Stimulated activated CD4-positive, alpha-beta T cell treated with anti-CD3 and anti-CD28 coated beads, Interleukin-12 subunit alpha, Interleukin-12 subunit beta, amount 100 ng/mL, for 48 hours (primary cell): ENCODE measurements at places on chromosomes 5 and 9.

DNA sequence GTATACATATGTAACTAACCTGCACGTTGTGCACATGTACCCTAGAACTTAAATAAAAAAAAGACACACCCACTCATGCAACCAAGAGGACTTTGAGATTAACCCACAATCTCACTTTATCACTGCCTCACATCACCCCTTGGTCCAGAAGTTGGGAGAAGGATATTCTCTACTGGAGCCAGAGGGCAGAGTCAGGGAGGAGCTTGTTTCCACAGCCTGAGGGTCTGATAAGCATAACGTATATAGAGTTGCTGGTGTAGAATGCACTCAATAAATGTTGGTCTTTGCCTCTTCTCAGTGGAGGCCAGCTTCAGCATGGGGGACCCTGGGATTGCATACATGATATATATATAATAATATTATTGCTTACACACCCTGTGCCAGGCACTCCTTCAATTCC is 10.1 kb downstream of the KCNV2 start:
- DNase-seq, result no peak

DNA sequence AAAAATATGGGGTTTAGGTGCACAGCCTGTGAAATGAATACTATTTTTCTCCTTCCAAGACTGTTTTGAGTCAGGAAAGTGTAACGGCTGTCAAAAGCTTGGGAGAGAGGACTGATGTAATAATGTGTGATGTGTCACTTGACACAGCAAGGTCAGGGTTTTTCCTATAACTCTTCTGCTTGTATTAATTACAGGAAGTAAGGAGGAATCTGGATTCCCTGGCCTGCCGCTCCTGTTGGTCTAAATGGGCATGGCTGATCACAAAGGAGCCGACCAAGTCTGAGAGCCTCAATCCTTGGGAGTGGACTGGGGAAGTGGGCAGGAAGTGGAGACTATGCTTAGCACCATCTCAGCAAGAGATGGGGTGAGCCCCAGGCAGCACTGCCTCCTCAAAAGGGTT is 16.7 kb upstream of the SLC28A3 start:
- no peak for DNase-seq

- DNase-seq, result no peak
These were observed 89.2 kb upstream of the IL33 start for GRCh38 chr9:6126377-6126776.

- DNase-seq, result no peak
These were observed 14.8 kb downstream of the REEP5 start for GRCh38 chr5:112907166-112907631.

GRCh38 chr5:17412760-17413671 is 85.0 kb upstream of the TAF11L2 start:
- no peak for DNase-seq

- DNase-seq, result no peak
These were observed 117.9 kb upstream of the CKMT2 start for GRCh38 chr5:81115261-81115660.

GRCh38 chr5:1348986-1349245 is 4.0 kb upstream of the CLPTM1L start:
- no peak for DNase-seq

DNA sequence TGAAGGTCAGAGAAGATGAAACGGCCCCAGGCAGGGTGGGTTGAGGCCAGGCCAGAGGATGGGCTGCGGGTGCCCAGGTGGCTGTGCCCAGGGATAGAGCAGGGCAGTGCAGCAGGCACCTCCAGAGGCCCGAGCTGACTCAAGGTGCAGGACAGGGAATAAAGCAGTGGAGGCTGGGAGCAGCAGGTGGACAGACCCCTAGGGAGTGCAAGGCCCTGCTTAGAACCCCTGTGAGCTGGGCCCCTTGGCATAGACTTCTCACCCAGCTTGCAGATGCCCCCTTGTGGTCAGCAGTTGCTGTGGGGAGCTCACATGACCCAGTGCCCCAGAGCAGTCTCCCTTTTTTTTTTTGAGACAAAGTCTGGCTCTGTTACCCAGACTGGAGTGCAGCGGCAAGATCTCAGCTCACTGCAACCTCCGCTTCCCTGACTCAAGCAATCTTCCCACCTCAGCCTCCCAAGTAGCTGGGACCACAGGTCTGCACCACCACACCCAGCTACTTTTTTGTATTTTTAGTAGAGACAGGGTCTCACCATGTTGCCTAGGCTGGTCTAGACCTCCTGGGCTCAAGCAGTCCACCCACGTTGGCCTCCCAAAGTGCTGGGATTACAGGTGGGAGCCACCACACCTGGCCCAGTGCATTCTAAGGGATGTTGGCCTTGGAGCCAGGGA is 118.8 kb downstream of the WNK2 start:
- peak; percentile 27 for DNase-seq

- no peak for DNase-seq
These were observed 29.5 kb downstream of the TNIP1 start for GRCh38 chr5:151051066-151051930.

DNA sequence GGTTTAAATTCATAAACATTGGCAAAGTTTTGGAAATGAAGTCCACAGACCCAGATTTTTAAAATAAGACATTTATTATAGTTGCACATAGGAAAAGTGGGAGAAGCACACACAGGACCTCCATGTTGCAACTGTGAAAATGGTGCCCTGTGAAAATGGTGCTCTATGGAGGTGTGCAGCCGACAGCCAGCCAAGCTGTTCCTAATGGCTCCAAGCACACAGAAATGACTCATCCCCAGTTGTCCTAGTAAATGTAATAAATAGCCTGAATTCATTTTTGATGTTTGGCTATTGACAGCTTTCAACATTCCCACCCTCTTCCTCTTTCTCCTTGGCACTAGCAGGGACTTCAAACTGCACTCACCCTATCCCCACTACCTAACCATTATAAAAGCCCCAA is 590.9 kb downstream of the CAAP1 start:
- no peak for DNase-seq

DNA sequence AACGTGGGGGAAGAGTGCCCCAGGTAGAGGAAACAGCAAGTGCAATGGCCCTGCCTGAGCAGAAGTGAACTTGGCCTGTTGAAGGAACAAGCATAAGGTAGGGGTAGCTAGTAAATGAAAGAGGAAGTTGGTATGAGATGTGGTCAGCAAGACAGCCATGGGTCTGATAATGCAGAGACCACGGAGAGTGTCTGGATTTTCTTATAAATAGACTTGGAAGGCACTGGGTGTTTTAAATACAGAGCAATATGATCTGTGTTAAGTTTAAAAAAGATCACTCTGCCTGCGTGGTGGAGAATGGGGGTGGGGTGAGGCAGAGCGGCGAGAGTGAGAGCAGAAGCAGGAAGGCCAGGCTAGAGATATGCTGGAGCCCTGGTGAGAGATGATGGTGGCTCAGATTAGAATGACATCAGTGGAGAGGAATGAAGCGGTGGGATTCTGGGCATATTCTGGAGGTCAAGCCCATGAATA is 4.2 kb downstream of the ADAM19 start:
- peak; percentile 28 for DNase-seq

DNA sequence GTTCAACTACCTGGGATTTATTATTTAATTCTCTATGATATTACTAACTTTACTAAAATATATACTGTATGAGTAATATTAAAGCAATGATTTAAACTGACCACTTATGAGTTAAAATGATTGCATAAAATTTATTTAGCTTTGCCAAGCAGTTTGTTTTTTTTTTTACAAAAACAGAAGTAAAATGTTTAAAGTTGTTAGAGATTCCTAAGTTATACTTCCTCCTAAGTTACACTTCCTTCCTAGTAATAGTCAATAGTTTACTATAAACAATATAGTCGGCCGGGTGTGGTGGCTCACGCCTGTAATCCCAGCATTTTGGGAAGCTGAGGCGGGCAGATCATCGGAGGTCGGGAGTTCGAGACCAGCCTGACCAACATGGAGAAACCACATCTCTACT is 23.7 kb upstream of the LRRC19 start:
- no peak for DNase-seq

GRCh38 chr9:75666856-75667554 is 223.5 kb upstream of the PCSK5 start:
- no peak for DNase-seq

DNA sequence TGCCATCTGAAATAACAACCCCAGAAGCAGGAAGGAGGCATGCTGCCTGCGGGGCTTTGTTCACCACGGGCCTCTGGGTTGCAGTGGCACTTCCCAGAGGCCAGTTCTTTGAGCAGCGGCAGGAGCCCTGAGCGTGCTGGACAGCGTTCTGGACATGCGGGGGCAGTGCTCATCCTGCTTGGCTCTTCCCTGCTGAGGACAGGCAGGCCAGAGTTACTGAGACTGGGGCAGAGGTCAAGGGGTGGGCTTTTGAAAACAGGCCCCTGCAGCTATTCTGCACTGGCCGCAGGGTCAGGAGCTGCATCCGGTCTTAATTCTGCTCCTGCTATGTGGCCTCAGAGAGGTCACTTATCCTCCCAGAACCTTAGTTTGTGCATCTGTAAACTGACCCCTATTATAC is 258.6 kb downstream of the FSTL4 start:
- DNase-seq, result no peak

DNA sequence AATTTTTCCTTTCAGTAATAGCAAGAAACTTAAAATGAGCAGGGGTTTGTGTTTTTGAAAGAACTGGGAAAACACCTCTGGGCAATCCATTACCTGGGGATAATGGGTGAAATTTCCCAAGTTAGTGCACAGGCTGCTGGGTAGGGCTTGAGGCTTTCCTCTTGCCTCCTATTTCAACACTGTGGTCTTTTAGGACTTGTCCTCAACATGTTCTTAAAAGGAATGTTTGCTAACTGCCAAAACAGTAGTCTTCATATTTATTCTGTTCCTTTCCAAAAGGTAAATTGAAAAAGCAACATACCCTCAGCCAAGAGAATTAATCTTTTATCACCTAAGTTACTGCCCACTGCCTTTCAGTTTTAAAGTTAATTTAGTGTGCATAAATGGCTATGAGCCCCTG is 158.3 kb upstream of the CCDC152 start:
- DNase-seq, result no peak

GRCh38 chr5:65924366-65925043 is 1.9 kb upstream of the ERBIN start:
- no peak for DNase-seq

DNA sequence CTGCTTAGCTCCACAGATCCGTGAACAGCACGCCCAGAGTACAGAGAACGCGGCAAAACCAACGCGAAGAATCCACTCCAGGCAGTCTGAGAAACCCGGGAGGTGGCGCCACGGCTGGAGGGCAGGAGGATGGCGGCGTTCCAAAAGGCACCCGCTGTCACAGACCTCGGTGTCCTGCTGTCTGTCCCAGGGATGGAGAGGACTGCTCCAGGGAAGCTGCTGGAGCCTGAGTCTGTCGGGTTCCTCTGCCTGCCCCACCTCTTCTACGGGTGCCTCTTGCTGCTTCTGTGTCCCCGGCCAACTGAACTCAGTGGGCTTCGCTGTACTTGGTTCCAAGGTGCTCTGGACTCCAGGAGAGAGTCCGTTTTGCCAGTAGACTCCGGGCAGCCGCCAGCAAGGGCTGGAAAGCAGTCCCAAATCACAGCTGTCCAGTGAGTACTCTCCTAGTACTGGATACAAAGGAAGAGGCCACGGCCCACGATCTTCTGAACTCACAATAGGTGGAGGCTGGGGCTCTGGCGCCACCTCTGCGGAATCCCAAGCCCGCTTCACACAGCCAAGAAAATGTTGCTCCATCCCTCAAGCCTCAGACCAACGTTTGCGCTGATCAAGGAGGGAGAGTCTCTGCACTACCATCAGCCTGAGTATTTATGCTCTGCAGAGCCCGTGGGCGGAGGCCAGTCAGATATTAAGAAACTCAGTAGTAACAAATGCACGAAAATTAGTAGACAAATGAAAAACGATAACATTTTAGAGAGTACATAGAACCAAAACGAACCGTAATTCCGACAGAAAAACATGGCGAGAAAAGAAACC is 440 bp downstream of the ANXA2R start:
- DNase-seq, result peak; percentile 35

GRCh38 chr9:29564564-29564963 is 1991.3 kb upstream of the C9orf72 start:
- DNase-seq, result no peak

- no peak for DNase-seq
These were observed 24.9 kb downstream of the TAS2R1 start for GRCh38 chr5:9605041-9605838.

- no peak for DNase-seq
These were observed 438 bp upstream of the LAMC3 start for GRCh38 chr9:131008563-131008908.

- no peak for DNase-seq
These were observed 45.2 kb upstream of the GLIPR2 start for GRCh38 chr9:36091026-36091953.

- no peak for DNase-seq
These were observed 47.8 kb downstream of the THOC3 start for GRCh38 chr5:175920231-175920811.

DNA sequence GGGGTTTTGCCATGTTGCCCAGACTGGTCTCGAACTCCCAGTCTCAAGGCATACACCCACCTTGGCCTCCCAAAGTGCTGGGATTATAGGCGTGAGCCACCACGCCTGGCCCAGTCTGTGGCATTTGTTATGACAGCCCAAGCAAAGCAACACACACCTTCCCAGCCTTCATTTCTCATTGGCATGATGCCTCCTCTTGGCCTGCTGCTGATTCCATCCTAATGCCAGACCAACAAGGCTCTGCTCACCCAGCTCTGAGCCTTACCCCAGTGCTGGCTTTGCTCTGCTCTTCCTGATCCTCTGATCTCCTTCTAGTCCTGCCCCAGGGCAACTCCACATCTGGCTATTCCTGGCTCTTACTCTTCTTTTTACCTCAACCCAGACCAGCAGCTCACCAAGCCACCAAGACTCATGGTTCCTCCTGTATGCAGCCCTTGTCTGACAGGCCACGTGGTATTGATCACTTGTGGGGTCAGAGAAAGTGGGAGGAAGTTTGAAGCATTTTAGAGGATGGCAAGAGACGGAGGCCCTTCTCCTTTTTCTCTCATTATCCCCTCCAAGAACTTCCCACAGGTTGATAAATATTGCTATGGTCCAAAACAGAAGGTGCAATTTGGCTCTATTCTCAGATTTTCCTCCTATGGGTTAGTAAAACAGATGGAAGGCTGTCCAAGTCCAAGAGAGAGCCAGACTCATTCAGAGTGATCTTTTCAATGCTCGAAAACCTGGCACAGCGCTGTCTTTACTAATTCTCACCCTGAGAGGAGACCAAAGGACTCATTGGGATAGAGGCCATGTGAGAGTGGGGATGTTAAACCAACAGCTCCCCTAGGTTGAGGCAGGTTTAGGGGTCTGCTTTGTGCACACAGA is 958 bp downstream of the CD180 start:
- no peak for DNase-seq

DNA sequence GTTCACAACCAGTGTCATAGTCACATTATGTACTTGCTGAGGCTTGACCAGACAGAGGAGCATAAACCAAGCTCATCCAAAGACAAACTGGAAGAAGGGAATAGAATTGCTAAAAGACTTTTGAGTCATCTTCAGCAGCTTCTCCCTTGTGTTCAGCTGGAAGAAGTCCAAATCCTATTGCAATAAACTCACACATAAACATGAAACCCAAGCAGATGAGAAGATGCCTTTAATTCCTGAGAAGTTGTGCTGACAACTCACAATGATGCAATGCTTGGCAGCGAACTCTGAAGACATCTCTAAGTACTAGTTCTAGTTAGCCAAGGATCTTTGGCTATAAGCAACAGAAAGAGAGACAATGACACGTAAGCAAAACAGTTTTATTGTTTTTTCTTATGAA is 642.1 kb downstream of the KCTD16 start:
- no peak for DNase-seq
